ENCODE measurements at places on chromosomes 13 and 19. TPM values are rescaled to one million over a fixed set of nuclear protein-coding genes. Genes with fewer than 3 reads are reported as not detected.

DNA sequence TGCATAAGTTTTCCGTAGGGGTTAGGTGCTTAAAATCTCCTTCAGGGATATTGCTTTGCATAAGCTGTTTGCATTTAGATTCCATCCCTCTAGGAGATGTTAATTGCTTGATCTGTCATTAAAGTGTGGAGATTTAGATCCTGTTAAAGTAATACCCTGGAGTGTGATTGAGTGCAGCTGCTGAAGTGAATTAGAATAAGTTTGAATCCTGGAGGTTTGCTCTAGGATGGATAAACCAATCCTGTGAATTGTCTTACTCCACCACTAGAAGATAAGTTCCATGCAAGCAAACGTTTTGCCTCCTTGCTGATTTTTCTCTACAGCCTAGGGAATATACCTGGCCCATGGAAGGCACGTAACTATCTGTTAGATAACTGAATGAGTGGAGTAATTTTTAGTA lies 1487.2 kb upstream of the PRR20A start:
- DNase-seq = no peak

GRCh38 chr19:34180709-34181108 lies 8.4 kb downstream of the LSM14A start:
- DNase-seq = no peak

DNA sequence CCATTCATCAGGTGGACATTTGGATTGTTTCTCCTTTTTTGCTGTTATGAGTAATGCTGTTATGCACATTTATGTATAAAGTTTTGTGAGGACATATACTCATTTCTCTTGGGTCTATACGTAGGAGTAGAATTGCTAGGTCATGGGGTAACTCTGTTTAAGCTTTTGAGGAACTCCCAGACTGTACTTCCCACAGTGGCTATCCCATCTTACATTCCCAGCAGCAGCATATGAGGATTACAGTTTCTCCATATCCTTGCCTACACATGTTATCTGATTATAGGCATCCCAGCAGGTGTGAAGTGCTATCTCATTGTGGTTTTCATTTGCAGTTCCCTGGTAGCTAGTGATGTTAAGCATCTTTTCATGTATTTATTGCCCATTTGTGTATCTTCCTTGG lies 5.9 kb downstream of the ZSCAN22 start:
- DNase-seq = no peak

The CD79A gene
- total RNA-seq = 3.7 TPM

The PALM3 gene
- total RNA-seq = 24.1 TPM

Measured in ureter (tissue), 1 donor.